ENCODE measurements at places on chromosomes 7 and 10.

DNA sequence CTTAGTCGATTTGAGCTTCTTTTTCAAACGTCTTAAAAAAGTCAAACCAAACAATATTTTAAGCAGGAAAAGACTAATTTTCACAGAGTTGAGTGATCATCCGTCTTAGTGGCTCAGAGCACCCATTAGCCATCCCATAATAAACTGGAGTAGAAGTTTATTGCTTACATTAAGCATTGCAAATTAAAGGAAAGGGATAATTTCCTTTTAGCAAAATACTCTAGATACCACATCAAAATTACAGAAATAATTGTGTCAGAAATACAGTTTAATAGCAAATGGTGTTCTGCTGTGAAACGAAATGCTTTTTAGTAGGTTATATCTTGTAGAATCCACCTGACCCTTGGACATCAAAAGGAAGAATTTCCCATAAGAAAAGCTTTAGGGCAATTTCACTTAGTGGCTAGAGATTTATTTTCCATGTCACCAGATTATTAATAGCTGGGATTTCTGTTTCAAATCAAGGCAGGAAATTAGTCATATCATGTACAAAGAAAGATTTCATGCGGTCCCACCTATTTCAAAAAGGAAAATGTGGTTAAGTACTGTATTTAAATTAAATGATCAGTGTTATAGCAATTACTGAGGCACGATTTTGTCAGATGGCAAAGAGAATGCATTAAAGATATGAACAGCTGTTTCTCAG, 96.2 kb downstream of the NPTX2 start:
- no peak for DNase-seq

GRCh38 chr10:1524540-1524939, 212.8 kb downstream of the ADARB2 start:
- no peak for DNase-seq

DNA sequence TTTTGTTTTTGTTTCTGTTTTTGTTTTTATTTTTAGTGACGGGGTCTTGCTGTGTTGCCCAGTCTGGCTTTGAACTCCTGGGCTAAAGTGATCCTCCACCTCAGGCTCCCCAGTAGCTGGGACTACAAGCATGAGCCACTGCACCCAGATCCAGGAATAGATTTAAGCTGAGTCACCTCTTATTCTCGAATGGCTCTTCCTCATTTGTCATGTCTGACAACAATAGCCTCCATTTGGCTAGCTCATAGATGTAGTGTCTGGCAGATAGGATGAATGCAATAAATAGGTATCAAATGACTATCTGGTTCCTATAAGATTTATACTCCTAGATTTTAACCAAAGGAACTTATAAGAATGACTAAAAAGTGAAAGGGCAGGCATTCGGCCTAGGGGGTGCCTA, 172.9 kb downstream of the TMEM26 start:
- no peak for DNase-seq

GRCh38 chr10:97570789-97571471, 1.6 kb upstream of the ANKRD2 start:
- DNase-seq = no peak

Data from SK-MEL-5 (cell line).